ENCODE measurements at places on chromosomes 7 and 10.

DNA sequence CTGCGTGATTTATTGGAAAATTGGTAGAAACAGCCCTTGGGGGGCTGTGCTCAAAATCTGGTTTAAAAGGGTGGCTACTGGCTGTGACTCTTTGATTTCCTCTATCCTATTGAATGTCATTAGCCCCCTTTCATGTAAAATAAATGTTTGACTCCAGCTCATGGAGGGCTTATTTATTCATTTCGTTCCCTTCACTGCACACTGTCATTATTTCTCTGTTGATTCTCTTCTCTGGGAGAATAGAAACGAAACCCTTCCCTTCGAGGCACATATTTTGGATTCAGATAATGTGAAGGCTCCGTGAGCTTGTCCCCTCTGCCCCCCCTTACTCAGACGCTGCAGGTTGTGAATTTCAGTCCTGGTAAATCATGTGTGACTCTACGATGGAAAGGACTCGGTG, 203.9 kb upstream of the GPR26 start:
- DNase-seq, result no peak

DNA sequence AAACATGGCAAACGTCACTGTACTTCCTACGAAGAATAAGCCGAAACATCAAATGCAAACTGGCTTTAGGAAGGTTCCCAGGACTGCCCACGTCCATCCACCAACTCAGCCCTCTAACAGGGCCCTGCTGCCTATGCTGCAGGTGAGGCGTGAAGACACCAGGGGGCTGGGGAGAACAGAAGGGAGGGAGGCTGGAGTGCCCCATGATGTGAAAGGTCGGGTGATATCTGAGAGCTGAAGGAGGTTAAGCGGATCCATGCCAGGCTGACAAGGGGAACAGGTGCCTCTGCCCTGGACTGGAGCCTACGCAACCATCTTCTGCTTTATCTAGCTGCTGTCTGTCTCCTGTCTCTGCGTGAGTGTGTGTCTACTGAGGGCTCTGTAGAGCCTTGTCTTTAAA, 40.2 kb upstream of the ATP6V0A4 start:
- no peak for DNase-seq

DNA sequence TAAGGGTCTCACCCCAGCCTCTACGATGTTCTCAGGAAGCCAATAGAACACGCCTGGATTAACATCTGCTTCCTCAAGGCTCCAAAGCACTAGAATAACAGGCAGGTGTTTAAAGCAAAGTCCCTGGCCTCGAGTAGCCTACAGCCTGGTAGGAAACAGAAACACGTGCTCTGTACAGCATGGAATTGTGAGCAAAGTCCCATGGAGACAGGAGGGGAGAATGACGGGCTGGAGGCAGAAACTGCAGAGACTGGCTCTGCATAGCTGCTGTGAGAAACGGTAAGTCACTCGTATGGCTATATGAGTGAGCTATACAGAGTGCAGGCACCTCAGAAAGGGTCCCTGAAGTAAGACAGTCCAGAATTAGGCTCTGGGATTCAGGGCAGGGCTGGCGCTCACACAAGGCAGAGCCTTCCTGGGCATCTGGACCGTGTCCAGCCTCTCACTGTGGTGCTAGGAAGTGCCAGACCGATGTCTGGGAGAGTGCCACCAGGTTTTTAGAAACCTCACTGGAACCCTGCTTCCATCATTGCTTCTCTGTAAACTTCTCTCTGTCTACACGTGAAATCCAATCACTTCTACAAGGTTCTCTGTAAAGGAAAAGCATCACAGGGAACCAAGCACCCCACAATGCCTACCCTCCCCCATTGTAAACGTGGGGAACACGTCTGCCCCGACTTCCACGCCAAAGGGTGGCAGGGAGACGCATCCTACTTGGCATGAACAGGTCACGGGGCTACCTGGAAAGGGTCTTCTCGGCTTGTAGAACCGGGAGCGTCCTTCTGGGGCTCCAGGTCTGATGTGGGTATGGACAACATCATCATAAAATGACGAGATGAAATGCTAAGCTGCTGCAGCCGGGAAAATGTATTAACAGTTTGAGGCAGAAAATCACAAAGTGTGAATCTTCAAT, 38.8 kb upstream of the SHH start:
- no peak for DNase-seq

GRCh38 chr7:51058764-51059163, 257.8 kb downstream of the COBL start:
- no peak for DNase-seq

DNA sequence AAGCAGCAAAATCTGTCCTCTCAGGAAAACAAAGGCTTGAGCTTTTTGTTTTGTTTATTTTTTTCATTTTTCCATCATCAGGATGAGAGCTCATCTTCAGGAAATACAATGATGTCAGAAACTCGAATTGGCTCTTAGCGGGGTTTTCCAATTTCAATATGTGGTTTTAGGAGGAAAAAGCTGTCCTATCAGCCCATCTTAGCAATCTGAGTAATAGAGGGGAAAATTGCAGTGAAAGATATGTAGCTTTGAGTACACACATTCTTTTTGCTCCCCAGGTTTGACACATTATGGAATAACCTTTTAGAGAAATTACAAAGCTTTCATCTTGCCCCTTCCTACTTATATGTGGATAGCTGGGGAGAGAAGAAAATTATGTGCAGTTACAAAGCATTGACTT, 113.6 kb upstream of the MYO3A start:
- no peak for DNase-seq

GRCh38 chr7:43076189-43076605, 36.2 kb upstream of the HECW1 start:
- peak; percentile 18 for DNase-seq

DNA sequence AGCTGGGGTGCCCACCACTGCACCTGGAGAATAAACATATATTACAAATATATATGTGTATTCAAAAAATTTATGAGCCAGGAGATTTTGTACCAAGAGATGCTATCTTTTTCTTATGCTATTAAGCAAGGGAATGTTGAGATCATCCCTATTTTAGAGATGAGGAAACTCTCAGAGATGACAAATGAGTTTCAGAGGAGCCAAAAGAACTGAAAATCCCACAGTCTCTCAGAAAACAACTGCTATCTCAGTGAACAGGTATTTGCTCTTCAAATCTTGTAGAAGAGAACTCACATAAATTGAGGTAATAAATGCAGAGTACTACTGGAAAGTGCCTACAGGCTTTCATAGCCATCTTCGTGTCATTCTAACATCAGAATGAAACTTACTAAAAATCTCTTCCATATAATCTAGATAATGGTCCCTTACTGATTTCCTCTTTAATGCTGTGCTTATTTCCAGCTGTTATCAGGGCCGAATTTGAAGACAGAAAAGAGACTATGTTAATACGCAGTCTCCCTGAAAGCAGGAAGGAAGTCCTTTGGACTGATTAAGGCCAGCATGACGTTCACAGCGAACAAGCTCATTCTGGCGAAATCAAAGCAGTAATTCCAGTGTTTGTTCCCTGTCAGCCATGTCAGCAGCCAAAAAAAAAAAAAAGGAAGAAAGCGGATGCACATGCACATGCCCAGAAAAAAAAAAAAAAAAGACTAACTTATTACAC, 29.4 kb upstream of the ANAPC16 start:
- DNase-seq, result no peak

All from activated T-cell treated with anti-CD3 and anti-CD28 coated beads, Interleukin-2, amount 50 U/mL, for 48 hours (primary cell).